ENCODE measurements at places on chromosomes 7 and 10. TPM values are rescaled to one million over a fixed set of nuclear protein-coding genes. Genes with fewer than 3 reads are reported as not detected.

DNA sequence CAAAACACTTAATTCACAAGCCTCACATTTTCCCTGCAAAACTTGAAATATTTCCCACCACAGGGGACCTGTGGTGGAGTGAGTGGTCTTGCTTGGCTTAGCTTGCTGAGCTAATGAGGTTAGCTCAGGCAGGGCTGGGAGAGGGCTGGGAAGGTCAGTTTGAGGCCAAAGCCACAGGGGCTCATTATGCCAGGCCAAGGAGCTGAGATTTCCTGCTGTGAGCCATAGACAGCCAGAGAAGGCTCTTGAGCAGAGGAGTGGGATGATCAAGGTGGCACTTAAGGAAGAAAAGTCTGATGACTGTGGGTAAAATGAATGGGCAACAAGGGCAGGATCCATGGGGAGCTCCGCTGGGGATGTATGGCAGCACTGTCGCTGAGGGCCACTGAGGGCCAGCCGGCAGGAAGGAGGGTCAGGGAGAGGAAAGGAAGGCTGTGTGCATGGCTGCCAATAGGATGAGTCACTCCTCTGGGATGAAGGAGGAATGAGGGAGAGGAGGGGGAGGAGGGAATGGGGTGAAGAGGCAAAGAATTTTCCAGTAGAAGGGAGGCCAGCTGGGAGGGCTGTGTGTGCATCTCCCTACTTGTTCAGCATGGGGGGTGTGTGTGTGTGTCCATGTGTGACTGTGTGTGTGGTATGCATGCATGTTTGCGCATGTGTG lies 18.7 kb upstream of the ZNF488 start:
- peak; percentile 88 for DNase-seq

DNA sequence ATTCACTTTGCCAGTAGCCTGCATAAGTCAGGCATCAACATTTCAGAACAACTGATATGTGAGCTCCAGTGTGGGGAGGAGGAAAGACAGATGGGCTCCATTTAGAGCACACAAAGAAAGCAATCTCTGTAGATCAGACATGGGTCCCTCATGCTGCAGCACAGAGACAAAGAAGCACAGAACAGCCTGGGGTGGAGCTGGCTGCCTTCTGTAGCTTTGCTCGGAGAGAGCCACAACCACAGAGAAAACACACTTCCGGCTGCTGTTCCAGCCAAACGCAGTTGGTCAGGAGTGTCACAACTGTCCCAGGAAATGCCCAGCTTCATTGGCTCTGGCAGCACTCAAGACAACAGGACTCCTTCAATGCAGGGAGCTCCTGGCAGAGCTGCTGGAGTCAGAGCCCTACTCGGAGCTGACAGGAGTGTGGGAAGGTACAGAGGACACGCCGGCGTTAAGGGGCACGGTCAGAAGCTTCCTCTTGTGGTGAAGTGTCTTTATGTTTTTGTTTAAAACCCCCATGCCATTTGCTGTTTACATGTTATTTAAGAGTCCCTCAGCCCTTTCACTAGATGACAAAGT lies 494.4 kb downstream of the TCERG1L start:
- no peak for DNase-seq

- no peak for DNase-seq
Measured at GRCh38 chr10:51159841-51160240, 85.6 kb downstream of the PRKG1 start.

GRCh38 chr7:157473051-157473569 lies 136.3 kb downstream of the DNAJB6 start:
- DNase-seq, result no peak

GRCh38 chr10:86375204-86375603 lies 8.6 kb upstream of the GRID1 start:
- no peak for DNase-seq

GRCh38 chr7:131673576-131673975 lies 117.1 kb upstream of the PODXL start:
- no peak for DNase-seq

- DNase-seq, result no peak
Measured at GRCh38 chr7:47949703-47950102, 1.4 kb upstream of the PKD1L1 start.

- DNase-seq, result no peak
Measured at GRCh38 chr10:72030762-72031543, 57.4 kb downstream of the SPOCK2 start.

Gene ADAM12
- 16.8 TPM for total RNA-seq

Gene STEAP1
- total RNA-seq, result 6.5 TPM

Gene MXI1
- total RNA-seq, result 25.9 TPM

Gene CNTNAP2
- total RNA-seq, result not detected

Gene SLC39A12
- not detected for total RNA-seq

Gene DLX6
- total RNA-seq, result not detected
